Sigmoid colon (tissue), 7 donors: ENCODE measurements at places on chromosomes 2 and 18. TPM values are rescaled to one million over a fixed set of nuclear protein-coding genes. Genes with fewer than 3 reads are reported as not detected.
A peak's percentile ranks its signal among the peaks of the same experiment; 100 is the strongest.

Gene TGOLN2
- 20.8 TPM for polyA plus RNA-seq

Gene SCN2A
- polyA plus RNA-seq, result not detected

Gene MEX3C
- 14.1 TPM for polyA plus RNA-seq

- no peaks in the 10 kb centered on the region for H3K27me3 ChIP-seq
- no peak overlapping the region for H3K27ac ChIP-seq
- no peaks in the 10 kb centered on the region for H3K4me1 ChIP-seq
- DNase-seq, result no peak
- H3K4me3 ChIP-seq, result no peak overlapping the region
Measured at GRCh38 chr2:103264058-103264768, 502.4 kb downstream of the TMEM182 start.

GRCh38 chr18:5444269-5444668 is 99.5 kb downstream of the EPB41L3 start:
- H3K27ac ChIP-seq, result no peak overlapping the region
- DNase-seq, result no peak
- no peaks in the 10 kb centered on the region for H3K4me1 ChIP-seq
- H3K4me3 ChIP-seq, result no peak overlapping the region

GRCh38 chr2:96103761-96104486 is 12.4 kb downstream of the ADRA2B start:
- H3K27ac ChIP-seq, result no peak overlapping the region
- DNase-seq, result no peak
- H3K4me1 ChIP-seq, result peaks cover 3% of the 10 kb centered on the region

GRCh38 chr18:33669589-33669988 is 91.6 kb downstream of the ASXL3 start:
- H3K27me3 ChIP-seq, result no peaks in the 10 kb centered on the region
- H3K27ac ChIP-seq, result no peak overlapping the region
- DNase-seq, result no peak
- no peaks in the 10 kb centered on the region for H3K4me1 ChIP-seq
- H3K4me3 ChIP-seq, result no peak overlapping the region
- no peaks in the 10 kb centered on the region for H3K36me3 ChIP-seq

- no peak overlapping the region for H3K4me3 ChIP-seq
- no peaks in the 10 kb centered on the region for H3K27me3 ChIP-seq
- H3K27ac ChIP-seq, result no peak overlapping the region
- peaks cover 14% of the 10 kb centered on the region for H3K36me3 ChIP-seq
Measured at GRCh38 chr2:135144343-135144742, 92.3 kb downstream of the RAB3GAP1 start.

DNA sequence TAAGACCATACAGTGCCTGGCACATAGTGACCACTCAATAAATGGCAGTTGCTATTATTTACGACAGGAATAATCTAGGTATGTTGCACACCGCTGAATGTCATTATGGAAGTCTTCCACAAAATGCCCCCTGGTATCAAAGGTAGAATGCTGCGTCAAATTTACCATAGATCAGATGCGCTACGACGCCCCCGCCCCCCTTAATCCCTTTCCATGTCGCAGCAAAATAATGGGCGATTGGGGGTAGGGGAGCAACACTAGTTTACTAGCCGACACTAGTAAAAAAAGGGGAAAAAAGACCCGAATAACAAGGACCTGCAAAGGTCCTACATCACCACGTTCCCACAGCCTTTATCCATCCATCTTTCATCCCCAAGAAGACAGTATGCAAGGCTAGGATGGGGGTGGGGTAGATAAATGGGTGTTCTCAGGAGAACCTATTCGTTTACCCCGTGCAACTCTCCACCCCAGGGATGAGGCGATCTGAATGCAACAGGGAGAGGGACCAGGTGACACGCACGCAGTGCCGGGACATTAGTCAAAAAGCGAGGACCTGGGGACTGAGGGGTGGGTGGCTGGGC is 455 bp downstream of the PREPL start:
- DNase-seq, result no peak
- peak overlapping the region; percentile 94 for H3K27ac ChIP-seq
- H3K27me3 ChIP-seq, result no peaks in the 10 kb centered on the region

GRCh38 chr2:126798276-126799140 is 100.2 kb upstream of the TEX51 start:
- no peaks in the 10 kb centered on the region for H3K27me3 ChIP-seq
- peak; percentile 35 for DNase-seq
- H3K27ac ChIP-seq, result no peak overlapping the region
- no peaks in the 10 kb centered on the region for H3K36me3 ChIP-seq

DNA sequence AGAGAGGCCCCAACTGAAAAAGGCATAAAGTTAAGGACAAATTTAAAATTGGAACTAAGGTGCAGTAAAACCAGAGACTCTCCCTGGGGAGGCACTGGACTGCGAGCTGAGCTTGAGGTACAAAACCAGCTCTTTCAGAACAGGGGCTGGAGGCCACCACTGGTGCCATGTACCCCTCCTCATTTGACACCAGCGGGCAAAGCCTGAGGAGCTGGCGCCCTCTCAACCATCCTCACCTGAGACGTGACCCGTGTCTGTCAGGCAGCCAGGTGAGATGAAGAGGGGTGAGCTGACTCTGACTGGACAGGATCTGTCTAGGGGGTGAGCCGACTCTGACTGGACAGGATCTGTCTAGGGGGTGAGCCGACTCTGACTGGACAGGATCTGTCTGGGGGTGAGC is 68.5 kb downstream of the TMEM18 start:
- no peak for DNase-seq
- no peak overlapping the region for H3K27ac ChIP-seq
- no peak overlapping the region for H3K4me3 ChIP-seq
- H3K36me3 ChIP-seq, result no peaks in the 10 kb centered on the region

- H3K4me1 ChIP-seq, result no peaks in the 10 kb centered on the region
- H3K27ac ChIP-seq, result no peak overlapping the region
Measured at GRCh38 chr2:241809383-241810306, 652 bp downstream of the NEU4 start.

GRCh38 chr2:68946117-68946516 is 6.6 kb downstream of the GKN2 start:
- no peak overlapping the region for H3K4me3 ChIP-seq
- H3K4me1 ChIP-seq, result no peaks in the 10 kb centered on the region
- DNase-seq, result no peak
- no peaks in the 10 kb centered on the region for H3K36me3 ChIP-seq
- H3K27ac ChIP-seq, result no peak overlapping the region

- H3K27me3 ChIP-seq, result no peaks in the 10 kb centered on the region
- H3K4me1 ChIP-seq, result peaks cover 8% of the 10 kb centered on the region
- H3K4me3 ChIP-seq, result no peak overlapping the region
- H3K27ac ChIP-seq, result no peak overlapping the region
Measured at GRCh38 chr2:71471276-71471675, 17.9 kb downstream of the DYSF start.

DNA sequence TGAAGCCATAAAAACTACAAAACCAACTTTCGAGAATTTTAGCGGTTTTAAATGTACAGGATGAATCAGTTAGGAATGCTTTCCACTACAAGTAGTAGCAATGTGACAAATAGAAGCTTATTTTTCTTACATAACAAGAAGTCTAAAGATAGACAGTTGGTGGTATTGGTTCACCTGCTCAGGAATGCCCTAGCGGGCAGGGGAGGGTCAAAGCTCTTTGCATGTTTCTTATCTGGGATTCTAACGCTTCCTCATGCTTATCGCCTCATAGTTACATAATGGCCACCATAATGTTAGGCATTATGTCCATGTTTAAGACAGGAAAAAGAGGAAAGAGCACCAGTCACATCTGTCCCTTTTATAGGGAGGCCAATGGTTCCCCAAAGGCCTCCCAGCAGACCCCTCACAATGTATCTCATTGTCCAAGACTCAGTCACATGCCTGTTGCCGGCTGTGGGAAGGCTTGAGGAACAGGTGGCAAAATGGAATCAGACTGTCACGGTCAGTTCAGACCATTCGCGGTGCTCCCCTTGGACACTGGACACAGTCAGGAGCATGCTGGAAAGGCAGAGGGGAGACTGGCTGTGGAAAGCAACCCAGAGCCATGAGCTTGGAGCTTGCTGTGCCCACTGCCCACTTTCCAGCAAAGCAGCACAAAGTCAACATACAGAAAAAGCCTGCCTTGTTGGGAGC is 69.4 kb upstream of the ODC1 start:
- peak; percentile 25 for DNase-seq
- no peaks in the 10 kb centered on the region for H3K36me3 ChIP-seq
- no peaks in the 10 kb centered on the region for H3K4me1 ChIP-seq
- no peak overlapping the region for H3K4me3 ChIP-seq
- H3K27me3 ChIP-seq, result no peaks in the 10 kb centered on the region

DNA sequence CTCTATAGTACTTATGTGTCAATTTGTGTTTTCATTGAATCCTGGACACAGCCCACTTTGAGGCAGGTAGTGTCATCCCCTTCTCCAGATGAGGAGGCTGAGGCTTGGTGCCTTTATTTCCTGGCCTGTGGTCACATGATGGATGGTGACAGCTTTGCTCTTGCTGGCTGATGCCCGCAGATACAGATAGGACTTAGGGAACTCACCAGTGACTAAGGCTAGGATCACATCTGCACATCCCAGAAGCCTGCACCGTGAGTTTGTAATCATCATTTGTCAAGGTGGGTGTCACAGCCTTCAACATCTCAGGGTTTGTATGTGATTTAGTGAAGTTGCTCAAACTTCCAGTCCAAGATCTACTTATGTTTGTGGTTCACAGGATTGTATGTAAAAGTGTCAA is 295.1 kb upstream of the RAB12 start:
- DNase-seq, result no peak
- H3K4me1 ChIP-seq, result no peaks in the 10 kb centered on the region
- H3K27ac ChIP-seq, result no peak overlapping the region
- H3K27me3 ChIP-seq, result no peaks in the 10 kb centered on the region
- no peaks in the 10 kb centered on the region for H3K36me3 ChIP-seq

DNA sequence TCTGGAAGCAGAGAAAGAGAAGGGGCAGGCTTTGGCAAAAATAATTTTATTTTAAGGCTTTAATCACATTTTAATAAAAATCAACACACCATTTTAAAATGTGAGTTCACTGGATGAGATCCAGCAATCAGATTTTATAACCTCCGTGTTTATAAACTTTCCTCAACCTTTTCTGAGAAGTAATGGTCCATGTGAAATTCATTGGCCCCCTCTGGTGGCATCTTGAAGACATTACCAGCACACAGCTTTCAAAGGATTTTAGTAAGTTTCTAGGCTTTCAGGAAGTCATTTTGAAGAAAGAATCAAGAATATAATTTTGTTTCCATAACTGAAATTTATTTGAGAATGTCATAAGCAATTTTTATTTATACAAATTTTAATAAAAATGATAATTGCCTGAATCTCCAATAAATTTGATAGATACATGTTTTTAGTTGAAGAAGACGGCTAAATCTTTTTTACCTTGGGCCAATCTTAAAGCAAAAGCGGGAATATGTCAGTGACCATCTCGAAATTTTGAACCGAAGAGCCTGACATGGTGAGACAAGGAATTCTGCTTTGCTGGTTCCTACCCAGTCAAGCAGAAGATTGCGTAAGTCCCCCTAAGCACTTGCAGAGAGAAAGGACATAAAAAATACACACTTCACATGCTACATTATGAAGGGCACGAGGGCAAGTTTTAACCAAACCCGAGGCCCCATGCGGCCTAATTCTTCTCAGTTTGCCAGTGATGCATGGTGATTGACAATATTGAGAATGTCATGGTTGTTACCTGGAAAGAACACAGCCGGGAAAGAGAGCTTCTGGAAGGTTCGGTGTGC is 128.4 kb upstream of the CBLN2 start:
- H3K36me3 ChIP-seq, result no peaks in the 10 kb centered on the region
- H3K4me3 ChIP-seq, result no peak overlapping the region
- H3K4me1 ChIP-seq, result no peaks in the 10 kb centered on the region
- DNase-seq, result no peak
